OCI-LY7 (cell line): ENCODE measurements at places on chromosomes 5 and 9.
A peak's percentile ranks its signal among the peaks of the same experiment; 100 is the strongest.

GRCh38 chr5:169791251-169791650 lies 154.2 kb downstream of the DOCK2 start:
- DNase-seq = no peak

- DNase-seq = no peak
Observed at GRCh38 chr9:95085861-95086563, 231.5 kb downstream of the FANCC start.

- peak; percentile 77 for DNase-seq
Observed at GRCh38 chr5:50962934-50963872, 296.8 kb downstream of the PARP8 start.

DNA sequence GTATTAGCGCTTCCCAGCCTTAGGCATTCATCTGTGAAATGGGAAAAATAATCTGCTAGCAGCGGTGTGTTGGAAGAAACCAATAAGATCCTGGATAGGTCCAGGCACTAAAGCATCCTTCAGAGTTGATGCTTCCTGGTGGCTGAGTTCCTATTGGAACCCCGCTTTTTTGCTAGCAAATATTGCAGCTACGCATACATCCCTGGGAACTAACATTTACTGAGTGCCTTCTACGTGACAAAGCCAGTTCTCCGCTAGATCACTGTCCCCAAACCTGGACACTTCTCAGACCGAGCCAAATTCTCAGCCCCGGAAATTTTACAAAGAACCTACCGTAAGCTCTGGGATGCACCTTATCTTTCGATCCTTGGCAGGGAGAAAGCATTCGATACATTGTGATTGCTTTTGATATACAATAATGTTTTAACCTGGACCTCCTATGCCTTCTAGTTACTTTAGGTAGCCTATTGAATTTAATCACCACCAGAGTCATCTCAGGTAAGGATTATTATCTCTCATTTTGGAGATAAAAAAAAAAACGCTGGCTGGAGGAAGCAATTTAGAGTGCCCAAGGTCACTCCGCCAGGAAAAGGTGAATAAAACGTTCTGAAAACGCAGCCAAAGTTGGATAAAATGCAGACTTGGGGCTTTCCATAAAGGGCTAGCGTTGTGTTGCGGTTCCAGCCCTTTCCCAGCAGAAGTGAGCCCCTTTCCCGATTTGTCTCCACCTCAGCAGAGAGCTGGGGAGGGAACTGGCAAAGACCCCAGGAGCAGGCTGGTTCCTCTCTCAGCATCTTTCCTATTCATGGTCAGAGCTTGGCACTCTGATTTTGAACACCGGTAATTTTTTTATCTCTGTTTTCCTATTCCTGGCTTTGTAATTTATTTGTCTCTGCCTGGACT lies 2.6 kb upstream of the MSX2 start:
- no peak for DNase-seq

GRCh38 chr5:61334868-61335615 lies 3.0 kb downstream of the ZSWIM6 start:
- no peak for DNase-seq

DNA sequence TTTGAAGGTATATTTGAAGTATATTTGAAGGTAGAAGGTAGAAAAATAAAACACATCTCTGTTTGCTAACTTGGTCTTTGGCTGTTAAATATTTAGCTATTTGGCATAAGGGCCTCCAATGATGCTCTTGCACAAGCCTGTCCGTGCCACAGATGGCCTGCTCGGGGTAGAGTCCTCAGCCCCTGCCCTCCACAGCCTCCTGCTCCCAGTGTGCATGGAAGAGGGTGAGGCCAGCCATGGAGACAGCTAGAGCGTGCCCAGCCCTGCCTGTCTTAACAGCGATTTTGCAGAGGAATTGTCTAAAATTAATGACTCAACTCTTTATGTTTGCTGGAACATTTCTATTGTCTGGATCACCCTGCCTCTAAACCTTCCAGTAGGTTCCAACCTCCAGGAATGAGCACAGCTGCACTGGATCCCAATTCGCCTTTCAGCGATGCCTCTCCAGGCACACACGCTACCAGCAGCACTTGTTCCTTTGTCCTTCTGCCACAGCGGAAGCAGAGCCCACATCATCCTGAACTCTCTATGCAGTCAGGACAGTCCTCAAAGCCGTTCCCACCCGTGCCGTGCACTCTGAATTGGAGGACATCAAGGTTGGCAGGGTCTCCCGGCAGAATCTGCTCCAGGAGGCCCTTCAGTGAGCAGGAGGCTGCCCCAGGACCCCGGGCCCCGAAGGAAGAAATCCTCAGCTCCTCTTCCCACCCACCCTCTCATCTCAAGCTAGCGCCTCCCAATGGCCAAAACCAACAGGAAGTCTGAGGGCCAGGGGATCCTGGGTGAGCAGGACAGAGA lies 254.0 kb upstream of the IRX1 start:
- DNase-seq = no peak
